ENCODE measurements at places on chromosomes 5 and 9.
A peak's percentile ranks its signal among the peaks of the same experiment; 100 is the strongest.

DNA sequence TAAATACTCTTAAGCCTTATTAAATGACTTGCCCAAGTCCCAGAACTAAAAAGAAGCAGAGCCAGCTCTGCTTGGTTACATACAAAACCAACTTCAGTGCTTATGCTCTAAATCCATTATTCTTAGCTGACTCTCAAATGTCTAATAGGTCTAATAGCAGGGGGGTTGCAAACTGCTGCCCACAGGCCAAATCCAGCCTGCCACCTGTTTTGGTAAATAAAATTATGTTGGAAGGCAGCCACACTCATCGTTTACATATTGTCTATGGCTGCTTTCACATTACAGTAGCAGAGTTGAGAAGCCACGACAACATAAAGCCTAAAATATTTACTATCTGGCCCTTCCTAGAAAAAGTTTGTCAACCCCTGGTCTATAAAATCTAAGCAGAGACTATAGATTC lies 69.0 kb downstream of the KLHL3 start:
- no peak for DNase-seq

DNA sequence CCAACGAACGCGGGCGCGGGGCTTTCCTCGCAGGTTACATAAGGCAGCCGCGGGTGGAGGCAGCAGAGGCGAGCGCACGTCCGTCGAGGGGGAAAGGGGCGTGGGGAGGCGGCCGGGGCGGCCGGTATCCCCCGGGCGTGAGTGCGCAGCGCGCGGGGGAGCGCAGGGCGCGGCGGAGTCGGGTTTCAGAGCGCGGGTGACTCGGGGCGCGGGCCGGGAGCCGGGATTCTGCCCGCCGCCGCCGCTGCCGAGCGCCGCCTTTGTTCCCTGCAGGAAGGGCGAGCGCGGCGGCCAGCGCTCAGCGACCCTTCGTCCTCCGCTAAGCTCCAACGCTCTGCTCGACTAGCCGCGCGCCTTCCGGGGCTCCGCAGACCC lies at the start of gene COL15A1:
TSS of gene COL15A1 (plus strand) at position 226 of the 375 bp plus-strand sequence. CDS start 155 bp downstream, outside the sequence.
- no peak for DNase-seq

DNA sequence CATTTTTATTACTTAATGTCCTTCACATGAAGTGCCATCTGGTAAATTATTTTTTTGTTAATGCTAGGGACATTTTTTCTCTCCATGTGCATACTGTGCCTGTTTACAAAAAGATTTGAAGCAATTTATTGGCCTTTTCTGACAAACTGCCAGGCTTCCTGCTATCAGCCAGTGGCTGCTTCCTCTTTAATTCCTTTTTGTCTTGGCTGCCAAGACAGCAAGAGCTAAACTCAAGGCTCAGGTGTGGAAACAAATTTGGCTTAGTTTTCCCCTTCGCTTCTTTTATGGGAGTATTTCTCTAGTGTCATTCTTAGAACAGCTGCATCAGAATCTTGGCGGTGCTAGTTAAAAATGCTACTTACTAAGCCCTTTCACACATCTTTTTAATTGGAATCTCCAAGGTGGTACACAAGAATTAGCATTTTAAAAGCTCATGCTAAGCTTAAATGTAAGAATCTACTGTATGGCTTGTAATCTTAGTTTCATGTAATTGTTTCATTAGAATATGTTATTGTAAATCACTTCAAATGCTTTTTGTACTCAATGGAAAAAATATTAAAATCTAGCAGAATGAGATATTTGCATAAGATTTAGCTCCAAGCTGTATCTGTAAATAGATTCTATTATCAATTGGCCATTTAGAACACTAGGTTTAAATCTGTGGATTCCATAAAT lies 134.2 kb upstream of the RASGRF2 start:
- DNase-seq = no peak

GRCh38 chr5:127666043-127666716 lies 17.3 kb downstream of the CTXN3 start:
- no peak for DNase-seq

GRCh38 chr9:137670391-137671195 lies 51.8 kb downstream of the EHMT1 start:
- DNase-seq = no peak

DNA sequence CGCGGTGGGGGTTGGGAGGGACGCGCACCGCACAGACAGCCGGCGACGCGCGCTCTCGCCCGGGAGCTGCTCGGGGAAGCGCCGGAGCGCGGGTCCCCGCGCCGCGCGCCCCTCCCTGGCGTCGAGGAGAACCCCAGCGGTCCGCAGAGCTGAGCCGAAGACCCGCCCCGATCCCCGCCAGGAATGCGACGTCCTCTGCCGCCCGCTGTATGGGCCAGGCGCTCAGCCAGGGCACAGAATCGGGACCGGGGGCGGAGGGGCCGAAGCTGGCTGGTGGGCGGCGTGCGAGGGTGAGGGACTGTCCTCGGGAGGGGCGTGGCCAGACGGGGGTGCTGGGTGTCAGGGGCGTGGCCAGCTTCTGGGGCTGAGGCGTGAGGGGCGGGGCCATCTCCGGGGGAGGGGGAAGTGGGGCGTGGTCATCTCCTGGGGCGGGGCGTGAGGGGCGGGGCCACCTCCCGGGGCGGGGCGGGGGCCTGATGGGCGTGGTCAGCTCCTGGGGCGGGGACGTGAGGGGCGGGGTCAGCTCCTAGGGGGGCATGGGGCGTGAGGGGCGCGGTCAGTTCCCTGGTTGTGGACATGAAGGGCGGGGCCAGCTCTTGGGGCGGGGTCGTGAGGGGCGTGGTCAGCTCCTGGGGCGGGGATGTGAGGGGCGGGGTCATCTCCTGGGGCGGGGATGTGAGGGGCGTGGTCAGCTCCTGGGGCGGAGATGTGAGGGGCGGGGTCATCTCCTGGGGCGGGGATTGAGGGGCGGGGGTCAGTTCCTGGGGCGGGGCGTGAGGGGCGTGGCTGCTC lies 965 bp downstream of the PTGDS start:
- DNase-seq = peak; percentile 87

DNA sequence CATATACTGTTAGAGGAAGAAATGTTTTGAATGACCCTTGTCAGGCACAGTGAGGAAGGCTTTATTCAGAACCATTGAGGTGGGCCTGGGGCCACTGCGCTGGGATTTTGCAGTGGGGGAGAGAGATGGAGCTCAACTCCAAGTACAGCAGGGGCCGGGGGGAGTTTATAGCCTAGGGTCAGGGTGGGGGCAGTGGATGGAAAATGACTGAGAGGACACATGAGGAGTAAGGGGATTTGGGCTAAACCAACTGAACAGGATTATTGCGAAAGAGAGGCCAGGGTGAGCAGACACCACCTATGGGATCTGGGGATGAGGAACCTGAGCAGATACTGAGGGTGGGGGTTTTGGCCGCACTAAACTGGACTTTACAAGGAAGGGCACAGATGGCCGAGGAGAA lies 6.3 kb downstream of the CEP72 start:
- no peak for DNase-seq

DNA sequence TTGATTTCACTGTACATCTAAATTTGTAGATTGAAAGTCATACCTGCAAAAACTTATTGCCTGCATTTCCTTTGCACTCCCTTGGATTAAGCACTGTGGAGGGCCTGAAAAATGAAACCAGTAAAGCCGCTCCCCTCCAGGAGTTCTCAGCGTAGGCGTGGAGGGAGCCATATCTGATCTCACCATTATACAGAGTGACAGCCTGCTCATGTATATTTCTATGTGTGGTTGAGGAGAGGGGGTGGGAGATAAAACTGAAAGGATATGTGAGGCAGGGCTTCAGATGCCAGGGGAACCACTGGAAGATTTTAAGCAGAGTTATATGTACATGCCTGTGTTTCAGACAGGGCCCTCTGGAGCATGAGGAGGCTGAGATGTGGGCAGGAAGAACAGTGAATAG lies 303.0 kb downstream of the MSX2 start:
- no peak for DNase-seq

- no peak for DNase-seq
Observed at GRCh38 chr5:103910011-103910410, 347.4 kb upstream of the NUDT12 start.

GRCh38 chr5:133957591-133957990 lies 10.8 kb downstream of the C5orf15 start:
- DNase-seq = no peak

DNA sequence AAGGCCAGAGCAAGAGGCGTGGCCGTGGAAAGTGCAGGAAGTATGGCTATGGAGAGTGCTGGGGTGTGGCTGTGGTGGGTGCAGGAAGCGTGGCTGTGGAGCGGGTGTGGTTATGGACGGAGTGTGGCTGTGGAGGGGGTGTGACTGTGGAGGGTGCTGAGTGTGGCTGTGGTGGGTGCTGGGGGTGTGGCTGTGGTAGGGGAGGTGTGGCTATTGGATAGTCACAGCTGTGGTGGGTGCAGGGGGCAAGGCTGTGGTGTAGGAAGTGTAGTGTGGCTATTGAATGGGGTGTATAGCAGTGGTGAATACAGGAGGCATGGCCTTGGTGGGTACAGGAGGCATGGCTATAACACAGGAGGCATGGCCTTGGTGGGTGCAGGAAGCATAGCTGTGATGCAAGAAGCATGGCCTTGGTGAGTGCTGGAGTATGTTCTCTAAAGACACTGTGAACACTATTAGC lies 40.8 kb upstream of the SPATA31C2 start:
- peak; percentile 20 for DNase-seq

GRCh38 chr5:168590666-168591065 lies 11.5 kb upstream of the PANK3 start:
- no peak for DNase-seq

All from activated CD4-positive, alpha-beta T cell treated with anti-CD3 and anti-CD28 coated beads for 36 hours (primary cell).